ENCODE measurements at places on chromosomes 6 and 20.

DNA sequence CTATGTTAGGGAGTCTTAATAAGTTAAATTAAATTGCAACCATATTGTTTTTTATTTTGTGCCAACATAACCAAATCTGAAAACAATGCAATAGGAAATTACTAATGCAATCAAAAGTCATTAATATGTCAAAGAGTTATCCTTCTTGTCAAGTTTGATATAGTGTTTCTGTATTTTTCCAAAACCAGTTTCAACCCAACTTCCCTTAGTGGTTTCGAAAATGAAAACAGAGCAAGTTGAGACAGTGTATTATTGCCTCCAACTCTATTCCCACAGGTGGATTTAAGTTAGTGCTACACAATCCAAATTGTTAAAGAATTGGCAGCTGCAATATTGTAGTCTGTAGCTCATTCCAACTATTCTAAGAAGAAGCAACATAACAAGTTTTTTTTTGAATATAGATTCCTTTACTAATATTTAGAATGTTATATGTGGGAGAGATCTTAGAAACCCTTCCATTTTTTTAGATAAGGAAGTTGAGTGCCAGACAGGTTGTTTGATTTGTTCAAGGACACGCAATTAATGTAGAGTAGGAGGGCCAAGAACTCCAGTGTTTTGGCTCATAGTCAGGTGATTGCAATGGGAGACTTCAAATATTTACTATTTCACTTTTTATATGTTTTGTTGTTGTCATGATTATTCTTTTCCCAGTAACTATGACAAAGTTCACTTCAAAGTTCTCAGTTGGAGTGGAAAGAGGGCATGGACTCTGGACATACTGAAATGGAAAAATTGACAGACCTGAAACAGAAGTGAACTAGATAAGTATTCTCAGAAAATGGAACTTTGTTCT, 282.4 kb upstream of the HSF2 start:
- DNase-seq, result no peak

DNA sequence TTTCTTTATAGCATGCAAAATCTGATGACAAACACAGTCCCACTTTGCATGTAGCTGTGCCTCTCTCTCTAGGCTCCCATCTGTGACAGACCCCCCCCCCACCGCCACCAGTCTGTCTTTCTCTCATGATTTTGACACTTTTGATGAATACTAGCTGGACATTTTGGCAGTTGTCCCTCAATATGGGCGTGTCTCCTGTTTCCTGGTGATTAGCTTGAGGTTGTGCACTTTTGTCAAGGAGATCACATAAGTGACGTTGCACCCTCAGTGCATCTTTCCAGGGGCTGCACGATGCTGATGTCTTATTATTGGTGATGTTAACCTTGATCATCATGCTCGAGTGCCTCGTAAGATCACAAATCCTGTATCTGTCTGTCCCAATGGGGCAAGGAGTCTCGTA, 155.1 kb downstream of the EYA2 start:
- no peak for DNase-seq

GRCh38 chr6:106569428-106569827, 59.9 kb downstream of the RTN4IP1 start:
- DNase-seq, result no peak

DNA sequence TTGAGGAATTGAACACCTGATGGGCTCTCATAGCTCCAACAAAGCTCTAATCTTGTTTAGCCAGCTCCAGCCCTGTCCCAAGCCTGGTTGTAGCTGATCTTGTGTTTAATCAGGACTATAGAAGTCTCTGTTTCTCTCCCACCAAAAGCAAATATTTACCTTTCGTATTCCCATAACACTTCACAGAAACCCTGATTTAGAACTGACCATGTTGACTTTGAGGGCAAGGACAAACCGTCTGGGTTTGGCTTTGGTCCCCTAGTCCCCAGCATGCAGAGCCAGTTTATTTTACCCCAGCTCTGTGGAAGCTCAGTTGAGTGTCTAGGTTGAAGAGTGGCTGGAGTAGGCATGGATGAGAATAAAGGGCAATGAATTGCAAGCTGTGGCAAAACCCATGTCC, 18.0 kb upstream of the SIM1 start:
- no peak for DNase-seq

GRCh38 chr20:44785768-44786167, 24.6 kb downstream of the RIMS4 start:
- DNase-seq, result no peak

GRCh38 chr6:127812985-127813698, 87.7 kb downstream of the THEMIS start:
- DNase-seq, result no peak

Measured in neural crest cell (in vitro differentiated cells).